ENCODE measurements at places on chromosomes 4 and X. TPM values are rescaled to one million over a fixed set of nuclear protein-coding genes. Genes with fewer than 3 reads are reported as not detected.
A peak's percentile ranks its signal among the peaks of the same experiment; 100 is the strongest.

DNA sequence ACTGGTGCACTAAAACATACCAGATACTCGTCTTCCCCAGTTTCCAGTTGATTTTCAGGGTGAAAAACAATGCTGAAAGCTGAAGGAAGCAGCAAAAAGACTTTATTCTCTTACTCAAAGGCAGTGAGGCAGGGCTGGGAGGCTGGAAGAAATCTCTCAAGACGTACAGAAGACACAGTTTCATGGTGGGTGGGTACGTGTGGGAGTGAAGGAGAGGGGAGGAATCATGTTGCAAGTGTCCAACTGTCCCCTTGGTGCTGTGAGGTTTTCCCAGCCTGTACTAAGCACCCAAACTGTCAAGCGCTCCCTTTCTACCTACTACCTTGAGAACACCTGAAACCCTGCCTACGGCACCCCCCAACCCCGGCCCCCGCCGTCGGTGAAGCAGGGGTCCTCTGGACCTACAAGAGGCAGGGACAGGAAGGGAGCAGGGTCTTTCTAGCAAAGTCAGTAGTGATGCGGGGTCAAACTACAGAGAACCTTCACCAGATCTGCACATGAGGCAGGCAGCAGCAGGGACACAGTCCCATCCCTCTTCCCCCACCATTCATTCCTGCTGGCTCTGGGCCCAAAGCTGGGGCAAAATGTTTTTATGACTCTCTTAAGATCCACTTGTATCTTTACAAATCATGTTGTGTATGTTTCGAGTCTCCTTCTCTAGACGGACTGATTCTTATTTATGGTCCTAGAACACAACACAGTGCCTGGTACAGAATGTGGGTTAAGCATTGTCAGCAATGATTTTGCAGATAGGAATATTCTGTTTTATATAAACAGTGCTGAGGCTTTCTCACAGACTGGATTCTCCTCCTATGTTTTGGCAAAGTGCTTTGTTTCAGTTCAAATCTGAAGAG, 2.4 kb upstream of the SETD7 start:
- DNase-seq: no peak

DNA sequence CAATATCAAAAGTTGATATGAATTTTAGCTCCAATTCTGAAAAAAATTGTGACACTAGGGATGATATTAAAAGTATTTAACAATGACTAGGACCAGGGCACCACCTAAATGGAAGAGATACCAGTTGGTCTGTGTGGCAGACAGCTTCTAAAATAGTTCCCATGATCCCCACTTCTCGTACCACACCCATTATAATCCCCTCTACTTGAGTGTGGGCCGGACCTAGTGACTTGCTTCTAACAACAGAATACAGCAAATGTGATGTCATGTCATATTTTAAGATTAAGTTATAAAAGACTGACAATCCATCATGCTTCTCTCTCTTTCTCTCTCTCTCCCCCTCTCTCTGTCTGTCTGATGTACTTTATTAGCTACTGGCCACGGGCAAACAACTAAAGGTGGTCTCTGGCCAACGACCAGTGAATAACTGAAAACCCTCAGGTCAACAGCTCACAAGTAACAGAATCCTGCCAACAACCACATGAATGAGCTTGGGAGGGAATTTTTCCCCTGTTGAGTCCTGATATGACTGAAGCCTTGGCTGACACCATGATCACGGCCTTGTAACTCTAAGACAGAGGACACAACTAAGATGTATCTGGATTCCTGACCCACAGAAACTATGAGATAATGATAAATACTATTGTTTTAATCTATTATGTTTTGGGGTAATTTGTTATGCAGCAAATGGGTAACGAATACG, 34.4 kb downstream of the FAM13A start:
- DNase-seq: no peak

DNA sequence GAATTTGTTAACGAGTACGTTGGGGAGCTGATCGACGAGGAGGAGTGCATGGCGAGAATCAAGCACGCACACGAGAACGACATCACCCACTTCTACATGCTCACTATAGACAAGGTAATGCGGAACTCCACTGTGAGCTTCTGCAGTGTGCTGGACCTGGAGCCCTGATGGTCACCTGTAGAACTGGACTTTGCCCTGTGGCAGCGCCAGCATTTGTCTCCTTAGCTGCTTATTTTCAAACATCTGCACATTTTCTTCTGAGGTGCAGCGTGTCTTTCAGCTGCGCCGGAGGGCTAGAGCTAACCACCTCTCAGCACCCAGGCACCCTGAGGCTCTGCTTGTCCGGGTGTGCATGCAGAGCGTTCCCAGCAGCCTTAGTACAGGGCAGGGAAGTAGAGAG, 47.7 kb downstream of the NELFA start:
- no peak for DNase-seq

DNA sequence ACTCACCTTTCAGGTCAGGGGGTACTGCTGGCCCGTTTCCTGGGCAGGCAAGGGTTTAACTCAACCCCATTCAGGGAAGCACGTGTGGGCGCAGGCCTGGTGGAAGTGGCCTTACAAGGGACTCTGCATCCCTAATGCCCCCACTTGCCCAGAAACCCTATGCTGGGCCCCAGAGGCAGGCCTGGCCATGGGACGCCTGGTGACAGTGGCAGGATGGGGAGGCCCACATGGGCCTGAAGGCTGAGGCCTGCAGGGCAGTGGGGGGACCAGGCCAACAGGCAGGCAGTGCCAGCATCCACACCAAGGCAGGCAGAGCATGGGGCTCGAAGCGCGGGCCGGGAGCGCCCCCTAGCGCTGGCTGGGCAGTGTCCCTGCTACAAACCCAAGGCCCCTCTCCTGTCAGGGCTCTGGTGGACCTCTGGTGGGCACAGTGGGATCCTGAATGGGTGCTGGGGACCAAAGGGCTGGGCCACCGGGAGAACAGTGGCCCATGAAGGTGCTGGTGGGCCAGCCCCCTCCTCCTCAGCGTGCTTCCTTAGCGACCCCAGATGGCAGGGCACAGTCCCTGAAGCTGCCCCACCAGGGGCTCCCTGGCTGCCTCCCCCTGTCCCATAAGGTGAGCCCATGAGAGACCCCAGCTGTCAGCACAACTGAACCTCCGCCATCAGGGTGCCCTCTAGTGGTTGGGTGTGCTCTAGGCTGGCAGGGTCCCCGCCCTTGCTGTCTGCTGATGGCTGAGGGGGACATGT, 16.8 kb downstream of the FGFR3 start:
- DNase-seq: peak; percentile 88

- DNase-seq: no peak
Observed at GRCh38 chr4:96991083-96991482, 1151.2 kb downstream of the PDHA2 start.

- DNase-seq: no peak
Observed at GRCh38 chr4:99135541-99136162, 8.4 kb downstream of the ADH4 start.

DNA sequence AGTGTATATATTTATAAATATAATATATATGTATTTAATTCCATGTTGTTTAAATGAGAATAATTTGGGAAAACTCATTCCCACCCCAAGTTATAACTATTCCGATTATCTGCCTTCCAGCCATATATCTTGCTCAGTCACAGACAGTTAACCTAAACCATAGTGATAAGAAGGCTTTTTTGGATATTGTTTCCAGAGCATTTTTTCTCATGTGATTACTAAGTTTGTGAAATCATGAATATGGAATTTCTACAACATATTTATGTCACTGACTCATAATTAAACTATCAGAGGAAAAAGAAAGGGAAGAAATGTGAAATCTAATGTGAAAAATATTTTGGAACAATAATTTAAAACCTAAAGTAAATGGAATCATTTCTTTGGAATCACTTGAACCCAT, 1163.5 kb upstream of the PABPC4L start:
- DNase-seq: no peak

F11 gene
- 1.0 TPM for total RNA-seq

PCSK1N gene
- total RNA-seq: 109 TPM

ZNF630 gene
- total RNA-seq: 3.6 TPM

CRLF2 gene
- not detected for total RNA-seq

Measured in type B pancreatic cell (in vitro differentiated cells).